ENCODE measurements at places on chromosomes 16 and 17.
A peak's percentile ranks its signal among the peaks of the same experiment; 100 is the strongest.

- peak; percentile 64 for DNase-seq
Observed at GRCh38 chr16:10521681-10522274, 58.6 kb downstream of the EMP2 start.

DNA sequence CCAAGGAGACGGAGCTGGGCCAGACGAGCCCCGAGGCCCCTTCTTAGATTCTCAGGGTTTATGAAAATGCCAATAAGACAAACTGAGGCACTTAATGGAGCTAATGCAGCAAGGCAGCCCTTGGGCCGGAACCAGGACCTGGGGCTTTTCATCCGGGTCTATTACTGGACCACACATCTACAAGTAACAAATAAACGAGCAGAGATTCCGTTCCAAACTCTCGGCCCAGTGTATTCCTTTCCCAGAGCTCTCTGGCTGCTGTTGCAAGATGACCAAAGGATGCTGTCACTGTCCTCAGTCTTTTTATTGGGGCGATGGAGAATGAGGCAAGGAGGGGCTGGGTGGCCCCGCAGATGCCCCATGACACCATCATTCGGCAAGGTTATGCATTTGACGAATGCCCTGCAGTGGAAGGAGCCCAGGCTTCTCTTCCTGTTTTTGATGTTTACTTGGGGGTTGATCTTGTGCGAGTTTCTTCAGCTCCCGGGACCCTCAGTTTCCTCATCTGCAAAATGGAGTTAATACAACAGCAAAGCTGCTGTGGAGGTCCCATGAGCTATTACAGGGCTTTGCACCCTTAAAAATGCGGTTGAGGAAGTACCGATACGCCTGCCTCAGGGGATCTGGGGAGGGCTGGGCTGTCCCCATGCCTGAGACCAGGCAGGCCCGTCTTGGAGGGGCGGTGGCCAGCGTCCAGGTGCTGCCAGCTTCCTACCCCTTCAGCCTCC is 1.1 kb upstream of the NTN1 start:
- DNase-seq = no peak

GRCh38 chr17:82376042-82376730 is 4.6 kb downstream of the UTS2R start:
- no peak for DNase-seq

- DNase-seq = no peak
Observed at GRCh38 chr16:2899564-2900072, 12.1 kb upstream of the FLYWCH1 start.

- DNase-seq = no peak
Observed at GRCh38 chr17:29368926-29369325, 21.2 kb upstream of the TAOK1 start.

DNA sequence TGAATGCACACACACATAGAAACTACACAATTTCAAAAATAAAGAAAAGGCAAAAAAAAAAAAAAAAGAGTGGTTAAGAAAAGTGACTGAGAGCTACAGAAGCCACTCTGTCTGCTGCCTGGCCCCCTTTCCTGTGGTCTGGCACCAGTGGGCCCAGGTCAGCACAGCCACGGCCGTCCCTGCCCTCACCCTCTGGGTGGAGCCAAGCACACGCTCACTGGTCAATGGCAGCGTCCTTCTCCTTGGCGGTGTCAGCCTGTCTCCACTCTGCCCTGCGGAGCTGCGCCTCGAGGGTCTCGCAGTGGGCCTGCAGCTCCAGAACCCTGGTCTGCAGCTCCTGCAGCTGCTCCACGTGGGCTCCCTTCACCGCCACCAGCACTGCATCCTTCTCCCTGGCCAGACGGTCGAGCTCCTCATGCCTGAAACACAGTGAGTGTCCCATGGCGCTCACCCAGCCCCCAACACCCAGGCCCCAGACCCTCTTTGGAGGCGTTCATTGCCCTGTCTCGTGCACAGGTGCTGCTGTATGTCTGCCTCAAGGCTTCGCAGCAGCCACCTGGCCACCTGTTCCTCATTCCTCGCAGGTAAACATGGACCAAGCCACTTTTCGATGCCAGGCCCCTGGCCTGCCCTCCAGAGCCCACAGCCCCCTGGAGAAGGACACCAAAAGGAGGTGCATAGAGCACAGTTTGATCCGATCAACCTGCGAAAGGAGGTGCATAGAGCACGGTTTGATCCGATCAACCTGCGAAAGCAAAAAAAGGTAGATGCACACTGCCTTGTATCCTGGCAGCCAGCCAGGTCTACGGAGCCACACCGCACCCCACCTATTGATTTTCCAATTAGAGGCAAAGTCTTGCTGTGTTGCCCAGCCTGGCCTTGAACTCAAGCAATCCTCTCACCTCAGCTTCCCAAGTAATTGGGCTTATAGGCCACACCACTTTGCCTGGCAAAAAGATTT is 24.4 kb downstream of the CCDC57 start:
- no peak for DNase-seq

- DNase-seq = no peak
Observed at GRCh38 chr16:55471448-55472097, 7.4 kb upstream of the MMP2 start.

GRCh38 chr16:10114409-10114808 is 67.8 kb downstream of the GRIN2A start:
- DNase-seq = no peak

Data from germinal center (tissue), 1 donor.